ENCODE measurements at places on chromosomes 1 and 21.

DNA sequence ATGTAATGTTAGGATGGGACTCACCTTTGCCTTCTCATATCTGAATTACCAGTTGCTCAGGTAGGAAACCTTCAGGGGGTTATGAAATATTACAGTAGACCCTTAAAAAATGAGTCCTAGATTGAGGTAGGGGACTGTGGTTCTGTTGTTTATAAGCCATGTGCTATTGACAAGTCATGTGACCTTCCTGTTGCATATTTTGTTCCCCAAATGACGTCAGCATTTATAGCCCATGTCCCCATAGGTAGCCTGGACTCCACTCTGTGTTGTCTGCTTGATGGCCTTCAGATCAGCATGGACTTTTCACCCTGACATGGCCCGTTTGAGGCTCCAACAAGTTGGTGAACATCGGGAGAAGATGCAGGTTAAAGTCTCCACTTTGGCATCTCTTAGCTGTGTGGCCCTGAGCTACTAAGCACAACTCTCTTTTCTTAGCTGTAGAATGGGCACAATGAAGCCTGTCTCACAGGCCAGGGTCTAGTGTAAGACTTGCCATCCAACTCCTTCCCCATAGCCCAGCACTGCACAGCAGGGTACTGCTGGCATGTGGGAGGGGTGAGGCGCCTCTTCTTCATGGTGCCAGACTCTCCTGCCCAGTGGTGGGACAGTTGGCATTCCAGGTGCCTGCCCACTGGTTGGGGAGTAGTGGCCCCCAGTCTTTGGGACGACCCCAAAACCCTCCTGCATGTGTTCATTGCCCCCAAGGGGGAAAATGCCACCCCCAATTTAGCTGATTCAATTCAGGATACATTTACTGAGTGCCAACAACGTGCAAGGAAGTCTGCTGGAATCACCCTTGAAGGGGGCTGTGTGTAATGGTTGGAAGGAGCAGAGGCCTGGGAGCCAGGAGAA is 36.1 kb upstream of the TTC22 start:
- no peak for DNase-seq

DNA sequence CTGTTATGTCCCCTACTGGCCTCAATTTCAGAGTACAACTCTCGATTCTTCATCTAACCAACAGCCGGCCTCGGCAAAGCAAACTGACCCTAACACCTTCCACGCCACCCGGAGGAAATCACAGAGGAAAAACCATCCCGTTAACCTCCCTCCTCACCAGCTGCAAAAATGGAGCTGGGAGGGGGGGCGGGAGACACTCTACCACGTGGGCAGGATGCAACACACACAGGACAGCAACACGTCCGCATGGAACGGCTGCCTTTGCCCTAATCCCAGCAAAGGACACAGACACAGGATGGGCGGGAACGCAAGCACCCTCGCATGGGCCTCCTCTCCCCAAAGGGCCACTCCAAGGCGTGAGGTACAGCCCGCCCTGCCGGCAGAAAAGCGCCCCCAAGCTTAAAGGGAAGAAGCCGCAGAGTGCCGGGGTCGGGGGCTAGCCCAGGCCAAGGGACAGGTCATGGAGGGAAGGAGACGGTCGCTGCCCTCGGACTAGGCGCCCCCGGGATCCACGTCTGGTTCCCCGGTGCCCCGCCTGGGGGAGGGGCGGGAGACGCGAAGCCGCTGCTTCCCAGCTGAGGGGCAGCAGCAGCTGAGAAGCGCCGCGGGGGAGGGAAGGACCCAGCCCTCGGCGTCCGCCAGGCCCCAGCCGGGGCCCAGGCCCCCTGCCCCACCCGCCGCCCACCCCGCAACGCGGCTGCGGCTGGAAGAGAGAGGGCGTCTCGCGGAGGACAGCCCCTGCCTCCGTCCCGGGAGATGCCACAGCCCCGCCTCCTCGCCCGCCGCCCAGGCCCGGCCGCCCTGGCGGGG is 590 bp downstream of the FOXJ3 start:
- DNase-seq = peak; percentile 58

DNA sequence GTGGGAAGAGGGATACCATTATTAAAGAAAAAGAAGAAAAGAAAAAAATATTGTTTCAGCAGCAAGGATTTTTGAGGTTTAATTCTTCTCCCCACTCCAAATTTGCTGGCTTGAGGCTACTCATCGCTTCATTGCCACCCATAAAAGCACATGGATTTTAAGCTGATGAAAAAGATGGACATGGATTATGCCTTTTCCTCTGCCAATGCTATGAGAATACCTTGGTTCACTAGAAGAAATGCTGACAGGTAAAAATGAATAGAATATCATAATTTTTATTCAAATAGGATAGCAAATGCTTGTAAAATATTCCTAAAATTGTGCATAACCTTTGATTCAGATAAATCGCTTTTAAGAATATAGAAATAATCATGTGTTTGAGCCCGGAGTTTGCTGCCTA is 289.7 kb upstream of the DPYD start:
- DNase-seq = no peak

GRCh38 chr1:20389571-20389970 is 96.4 kb downstream of the CAMK2N1 start:
- DNase-seq = no peak

DNA sequence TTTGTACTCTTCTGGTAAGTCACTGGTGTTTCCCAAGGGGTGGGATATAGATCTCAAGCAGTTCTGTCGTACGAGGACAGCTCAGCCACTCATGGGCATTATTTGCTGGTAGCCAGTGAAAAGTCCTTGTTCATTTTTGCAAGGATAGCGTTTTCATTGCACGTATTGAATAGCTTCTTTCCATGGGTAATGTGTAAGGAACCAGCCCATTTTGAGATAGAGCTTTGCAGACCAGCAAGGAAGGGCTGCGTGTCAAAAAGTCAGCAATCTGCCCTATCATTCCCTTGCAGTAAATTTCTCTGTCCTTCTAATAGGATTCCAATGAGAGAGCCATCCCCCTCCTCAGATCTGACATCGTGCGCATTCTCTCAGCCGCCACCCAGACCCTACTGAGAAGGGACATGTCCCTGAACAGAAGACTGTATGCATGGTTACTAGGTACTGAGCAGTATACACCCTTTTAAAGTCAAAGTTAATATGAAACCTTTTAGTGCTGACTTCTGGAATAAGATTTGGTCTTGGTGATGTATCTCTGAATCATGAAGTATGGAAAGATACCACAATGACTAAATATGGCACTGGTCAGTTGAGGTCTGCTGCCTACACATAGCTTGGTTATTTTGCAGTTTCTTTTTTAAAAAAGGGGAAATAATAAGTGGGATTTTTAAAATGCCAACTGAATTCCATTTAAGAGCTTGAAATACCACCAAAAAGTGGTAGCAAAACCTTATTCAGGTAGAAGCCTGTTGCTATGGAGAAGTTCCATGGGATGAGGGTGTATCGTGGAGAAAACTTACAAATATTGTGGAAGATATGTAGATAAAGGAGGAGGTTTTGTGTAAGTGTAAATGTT is 55.3 kb downstream of the DOP1B start:
- no peak for DNase-seq

- no peak for DNase-seq
Observed at GRCh38 chr1:217343907-217344306, 287.0 kb downstream of the GPATCH2 start.

DNA sequence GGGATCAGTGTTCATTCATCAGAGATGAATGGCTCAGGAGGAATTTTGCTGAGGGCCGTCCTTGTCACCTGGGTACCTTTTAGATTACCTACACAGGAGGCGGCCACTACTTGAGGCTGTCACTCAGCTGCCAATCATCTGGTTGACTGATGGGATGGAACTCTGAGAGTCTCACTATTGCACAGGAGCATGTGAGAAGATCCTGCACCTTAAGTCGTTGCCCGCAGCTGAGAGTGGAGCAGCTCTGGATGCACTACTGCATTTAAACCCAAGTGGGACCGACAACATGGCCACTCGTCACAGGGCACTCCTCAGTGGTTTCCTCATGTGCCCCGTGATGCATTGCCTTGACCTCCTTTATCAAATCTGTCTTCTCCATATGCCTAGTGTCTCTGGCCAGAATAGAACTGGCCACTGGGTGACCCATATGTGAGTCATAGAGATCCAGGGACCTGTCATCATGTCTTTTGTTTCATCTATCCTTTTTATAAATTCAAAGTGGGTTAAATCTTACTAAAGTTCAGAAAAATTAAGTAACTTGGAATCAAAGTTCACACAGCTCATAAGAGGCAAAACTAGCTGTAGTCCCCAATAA is 165.5 kb downstream of the ZSCAN20 start:
- DNase-seq = no peak

- DNase-seq = no peak
Observed at GRCh38 chr1:31346785-31347184, 26.1 kb downstream of the FABP3 start.

DNA sequence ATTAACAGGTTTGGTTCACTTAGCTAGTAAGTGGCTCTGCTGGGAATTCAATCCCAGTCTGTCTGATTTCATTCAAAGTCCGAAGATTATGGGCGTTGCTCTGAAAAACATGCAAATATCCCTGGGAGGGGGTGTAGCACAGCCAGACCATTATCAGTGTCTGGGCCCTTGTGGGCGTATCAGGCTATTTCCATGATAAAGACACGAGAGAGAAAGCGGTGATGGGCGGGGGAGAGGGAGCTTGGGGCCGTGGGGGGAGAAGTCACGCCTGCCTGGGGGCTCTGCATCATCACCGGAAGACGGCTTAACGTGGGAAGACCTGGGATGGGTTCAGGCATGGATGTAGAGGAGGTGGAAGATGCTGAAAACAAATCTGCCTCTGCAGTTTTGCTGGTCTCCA is 25.8 kb downstream of the IL6R start:
- no peak for DNase-seq

DNA sequence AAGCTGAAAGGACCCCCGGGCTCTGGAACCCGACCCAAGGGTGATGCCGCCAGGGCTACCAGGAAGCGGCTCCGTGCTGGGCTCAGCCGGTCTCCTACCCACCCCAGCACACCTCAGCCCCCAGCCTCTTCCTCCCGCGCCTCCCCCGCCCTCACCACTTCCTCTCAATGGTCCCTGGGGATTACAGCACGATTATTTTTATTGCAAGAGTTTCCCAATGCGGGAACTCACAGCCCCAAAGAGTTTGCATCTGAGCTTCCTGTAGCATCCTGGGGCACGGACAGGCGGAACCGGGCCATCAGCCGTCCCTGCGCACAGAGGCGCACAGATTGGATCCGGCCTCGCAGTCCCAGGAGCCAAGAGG is 8.7 kb upstream of the SLX9 start:
- DNase-seq = no peak
